Fibroblast of skin of left quadriceps (primary cell): ENCODE measurements at places on chromosomes 2 and 18.
A peak's percentile ranks its signal among the peaks of the same experiment; 100 is the strongest.

GRCh38 chr2:31318361-31319336 lies 84.7 kb downstream of the EHD3 start:
- peak; percentile 69 for DNase-seq

- no peak for DNase-seq
Measured at GRCh38 chr2:106139238-106139935, 54.7 kb downstream of the UXS1 start.

DNA sequence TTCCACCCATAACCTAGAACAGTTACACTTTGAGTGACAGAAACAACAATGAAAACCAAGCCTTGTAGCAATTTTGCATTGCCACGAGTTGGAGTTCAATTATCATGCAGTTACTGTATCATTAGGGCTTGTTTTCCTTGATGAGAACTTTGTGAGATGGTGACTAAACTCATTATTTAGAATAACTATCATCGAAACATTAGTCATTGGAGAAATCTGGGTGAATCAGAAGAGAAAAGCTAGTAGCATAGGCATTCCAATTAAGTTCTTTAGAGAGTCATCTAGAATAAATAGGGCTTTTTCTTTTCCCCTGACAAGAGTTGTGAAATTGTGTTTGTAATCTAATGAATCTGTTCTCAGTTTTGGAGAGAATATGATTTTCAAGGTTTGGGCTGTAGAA lies 122.8 kb upstream of the DOCK10 start:
- DNase-seq = peak; percentile 69

DNA sequence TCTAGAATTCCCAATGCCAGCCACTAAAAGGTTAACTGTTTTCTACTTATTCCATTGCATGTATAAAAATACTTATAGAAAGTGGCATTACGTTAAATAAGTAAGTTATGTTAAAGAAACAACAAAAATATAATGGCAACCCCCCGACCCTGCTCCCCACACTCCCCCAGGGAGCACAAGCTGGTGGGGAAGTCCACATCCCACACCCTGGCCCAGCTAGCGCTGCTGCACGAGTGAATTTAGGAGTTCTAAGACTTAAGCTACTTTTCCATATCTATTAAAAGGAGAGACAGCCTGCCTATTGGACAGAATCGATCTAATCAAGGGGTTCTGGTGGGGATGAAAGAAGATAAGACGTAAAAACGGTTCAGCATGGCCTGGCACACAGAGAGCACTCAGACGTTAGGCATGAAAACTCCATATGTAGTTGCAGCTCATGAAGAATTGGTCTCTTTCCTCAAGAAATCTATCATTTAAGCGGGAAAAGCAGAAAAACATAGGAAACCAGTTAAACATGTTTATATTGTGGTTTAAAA lies 16.6 kb downstream of the HJURP start:
- DNase-seq = no peak

- DNase-seq = no peak
Measured at GRCh38 chr2:220743203-220743602, 828.9 kb downstream of the EPHA4 start.

DNA sequence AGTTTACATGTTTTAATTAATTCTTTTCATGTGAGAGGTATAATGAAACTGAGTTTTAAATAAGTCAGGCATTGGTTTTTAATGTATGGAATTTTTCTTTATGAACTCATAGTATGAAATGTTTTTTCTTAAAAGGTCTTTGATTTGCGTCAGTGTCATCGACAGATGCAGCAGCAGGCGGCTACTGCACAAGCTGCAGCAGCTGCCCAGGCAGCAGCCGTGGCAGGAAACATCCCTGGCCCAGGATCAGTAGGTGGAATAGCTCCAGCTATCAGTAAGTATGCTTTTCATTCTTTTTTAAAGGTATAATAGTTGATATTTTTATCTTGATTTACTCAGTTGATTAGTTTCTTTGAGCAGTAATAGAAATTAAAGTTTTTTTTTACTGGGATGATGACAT lies 46.5 kb downstream of the SMAD4 start:
- no peak for DNase-seq
